Cardiac muscle cell (in vitro differentiated cells and primary cell): ENCODE measurements at places on chromosomes 16 and 17.

DNA sequence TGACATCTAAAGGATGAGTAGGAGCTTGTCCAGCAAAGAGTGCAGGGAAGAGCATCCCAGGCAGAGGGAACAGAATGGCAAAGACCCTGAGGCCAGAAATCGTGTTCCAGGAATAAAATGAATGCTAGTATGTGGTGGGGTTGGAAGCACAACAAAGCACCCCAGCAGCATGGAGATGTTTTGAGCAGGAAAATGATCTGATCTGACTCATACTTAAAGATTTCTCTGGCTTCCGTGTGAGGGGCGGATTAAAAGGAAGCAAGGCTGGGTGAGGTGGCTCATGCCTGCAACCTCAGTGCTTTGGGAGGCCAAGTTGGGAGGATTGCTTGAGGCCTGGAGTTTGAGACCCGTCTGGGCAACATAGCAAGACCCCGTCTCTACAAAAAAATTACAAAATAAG is 2.3 kb downstream of the SLC5A11 start:
- no peaks in the 10 kb centered on the region for H3K27me3 ChIP-seq
- H3K36me3 ChIP-seq = no peaks in the 10 kb centered on the region
- H3K4me3 ChIP-seq = no peak overlapping the region
- no peaks in the 10 kb centered on the region for H3K4me1 ChIP-seq
- no peak overlapping the region for H3K27ac ChIP-seq

GRCh38 chr16:29699324-29700219 is 20.6 kb downstream of the QPRT start:
- H3K4me3 ChIP-seq = no peak overlapping the region
- no peaks in the 10 kb centered on the region for H3K4me1 ChIP-seq
- no peak overlapping the region for H3K27ac ChIP-seq

- DNase-seq = peak; percentile 58
- no peak overlapping the region for H3K4me3 ChIP-seq
- no peaks in the 10 kb centered on the region for H3K27me3 ChIP-seq
- H3K27ac ChIP-seq = peak overlapping the region; percentile 67
- H3K4me1 ChIP-seq = peaks cover 56% of the 10 kb centered on the region
Observed at GRCh38 chr17:333626-334396, 18.8 kb downstream of the RPH3AL start.

GRCh38 chr17:80771612-80772005 is 220.0 kb upstream of the CHMP6 start:
- no peaks in the 10 kb centered on the region for H3K27me3 ChIP-seq
- H3K27ac ChIP-seq = no peak overlapping the region
- no peaks in the 10 kb centered on the region for H3K36me3 ChIP-seq
- H3K4me3 ChIP-seq = no peak overlapping the region
- no peak for DNase-seq

DNA sequence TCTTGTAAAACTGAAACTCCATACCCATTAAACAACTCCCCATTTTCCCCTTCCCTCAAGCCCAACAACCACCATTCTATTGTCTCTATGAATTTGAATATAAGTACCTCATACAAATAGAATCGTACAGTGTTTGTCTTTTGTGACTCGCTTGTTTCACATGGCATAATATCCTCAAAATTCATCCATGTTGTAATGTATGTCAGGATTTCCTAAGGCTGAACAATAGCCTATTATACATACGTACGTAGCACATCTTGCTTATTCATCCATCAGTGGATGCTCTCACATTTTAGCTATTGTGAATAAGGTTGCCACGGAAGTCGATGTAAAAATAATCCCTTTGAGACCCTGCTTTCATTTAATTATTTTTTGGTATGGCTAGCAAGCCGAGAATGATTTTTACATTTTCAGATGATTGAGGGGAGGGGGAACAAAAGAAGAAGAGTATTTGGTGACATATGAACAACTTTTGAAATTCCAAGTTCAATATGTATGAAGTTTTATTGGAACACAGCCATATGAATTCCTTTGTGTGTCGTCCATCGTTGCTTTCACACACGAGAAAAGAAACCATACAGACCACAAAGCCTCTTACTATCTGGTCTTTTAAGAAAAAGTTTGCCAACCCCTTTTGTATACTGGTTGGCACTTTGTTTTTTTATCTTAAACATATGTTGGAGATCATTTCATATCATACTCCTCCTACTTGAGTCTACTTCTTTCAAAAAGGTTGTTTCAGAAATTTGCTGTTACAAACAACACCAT is 371.2 kb downstream of the NPIPA8 start:
- H3K36me3 ChIP-seq = no peaks in the 10 kb centered on the region
- H3K4me3 ChIP-seq = no peak overlapping the region
- H3K4me1 ChIP-seq = no peaks in the 10 kb centered on the region
- no peak overlapping the region for H3K27ac ChIP-seq
- H3K27me3 ChIP-seq = no peaks in the 10 kb centered on the region

- H3K4me3 ChIP-seq = no peak overlapping the region
- no peaks in the 10 kb centered on the region for H3K36me3 ChIP-seq
- H3K27ac ChIP-seq = no peak overlapping the region
- H3K4me1 ChIP-seq = peaks cover 3% of the 10 kb centered on the region
- peaks cover 12% of the 10 kb centered on the region for H3K27me3 ChIP-seq
Observed at GRCh38 chr16:79605999-79606398, 5.5 kb upstream of the MAF start.

DNA sequence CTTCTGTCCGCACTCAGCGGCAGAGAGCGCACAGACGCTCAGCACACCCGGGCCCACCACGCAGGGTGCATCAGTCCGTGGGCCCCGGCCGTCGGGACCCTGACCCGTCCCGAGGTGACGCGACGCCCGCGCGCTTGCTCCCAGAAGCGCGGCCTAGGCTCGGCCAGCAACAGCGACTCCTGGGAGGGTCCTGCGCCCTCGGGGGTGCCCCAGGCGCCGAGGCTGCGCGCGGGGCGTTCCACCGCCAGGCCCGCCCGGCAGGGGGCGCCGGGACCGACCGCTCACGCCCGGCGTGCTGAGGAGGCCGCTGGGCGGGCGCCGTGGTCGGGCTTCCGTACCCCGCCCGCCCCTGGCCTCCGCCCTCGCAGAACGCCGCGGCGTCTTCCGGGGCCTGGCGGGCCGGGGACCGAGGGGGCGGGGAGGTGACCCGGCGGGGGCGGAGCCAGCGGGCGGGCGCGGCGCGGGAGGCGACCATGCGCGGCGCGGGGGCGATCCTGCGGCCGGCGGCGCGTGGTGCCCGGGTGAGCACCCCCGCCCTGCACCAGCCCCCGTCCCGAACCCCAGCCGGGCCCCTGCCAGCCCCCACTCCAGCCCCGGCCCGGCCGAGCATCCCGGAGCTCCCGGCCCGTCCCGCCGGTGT is at the start of gene CISD3:
Gene CISD3 (plus strand): TSS at position 456 of the 640 bp plus-strand sequence. CDS start 18 bp downstream, at position 474.
- no peaks in the 10 kb centered on the region for H3K36me3 ChIP-seq
- H3K27ac ChIP-seq = no peak within 1 kb of the TSS

DNA sequence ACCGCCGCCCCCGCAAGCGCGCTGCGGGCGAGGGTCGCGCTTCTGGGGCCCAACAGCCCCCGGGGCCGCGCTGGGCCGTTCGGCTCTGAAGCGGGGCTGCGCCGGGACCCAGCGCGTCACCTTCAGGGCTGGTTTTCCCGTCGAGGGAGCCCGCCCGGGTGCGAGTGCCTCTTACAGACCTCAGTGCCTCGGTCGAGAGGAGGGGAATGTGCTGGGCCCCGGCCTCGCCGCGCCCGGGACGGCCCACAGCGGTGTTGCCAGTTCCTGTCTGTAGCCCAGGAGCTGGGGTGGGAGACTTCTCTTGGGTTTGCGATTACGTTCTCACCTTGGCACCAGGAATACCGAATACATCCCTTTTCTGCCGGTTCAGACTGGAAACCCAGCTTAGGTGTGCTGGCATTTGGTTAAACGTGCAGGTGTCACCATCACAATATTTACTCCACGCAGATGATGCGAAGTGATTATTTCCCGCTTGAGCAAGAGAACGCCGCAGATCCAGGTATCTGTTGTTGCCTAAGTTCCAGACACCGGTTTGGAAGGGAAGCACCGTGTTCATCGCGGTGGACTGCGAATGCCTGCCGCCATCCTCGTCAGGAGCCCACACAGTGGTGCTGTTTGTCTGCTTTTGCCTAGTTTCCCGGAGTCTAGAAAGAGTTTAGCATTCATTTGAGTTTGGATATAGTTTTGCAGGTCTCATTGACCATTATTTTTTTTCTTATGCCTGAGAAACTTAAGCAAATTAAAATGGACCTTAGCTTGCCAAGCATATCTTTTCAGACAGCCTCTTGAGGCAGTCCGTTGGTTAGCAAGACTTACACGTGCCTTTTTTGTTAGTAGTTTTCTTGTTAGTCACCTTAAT is 914 bp downstream of the MAP1LC3B start:
- H3K27ac ChIP-seq = peak overlapping the region; percentile 95
- peak; percentile 65 for DNase-seq
- H3K36me3 ChIP-seq = no peaks in the 10 kb centered on the region

- no peak overlapping the region for H3K4me3 ChIP-seq
- DNase-seq = no peak
- H3K36me3 ChIP-seq = no peaks in the 10 kb centered on the region
- H3K4me1 ChIP-seq = peaks cover 38% of the 10 kb centered on the region
- H3K27me3 ChIP-seq = no peaks in the 10 kb centered on the region
- peak overlapping the region; percentile 31 for H3K27ac ChIP-seq
Observed at GRCh38 chr16:87552772-87553573, 49.3 kb upstream of the JPH3 start.

DNA sequence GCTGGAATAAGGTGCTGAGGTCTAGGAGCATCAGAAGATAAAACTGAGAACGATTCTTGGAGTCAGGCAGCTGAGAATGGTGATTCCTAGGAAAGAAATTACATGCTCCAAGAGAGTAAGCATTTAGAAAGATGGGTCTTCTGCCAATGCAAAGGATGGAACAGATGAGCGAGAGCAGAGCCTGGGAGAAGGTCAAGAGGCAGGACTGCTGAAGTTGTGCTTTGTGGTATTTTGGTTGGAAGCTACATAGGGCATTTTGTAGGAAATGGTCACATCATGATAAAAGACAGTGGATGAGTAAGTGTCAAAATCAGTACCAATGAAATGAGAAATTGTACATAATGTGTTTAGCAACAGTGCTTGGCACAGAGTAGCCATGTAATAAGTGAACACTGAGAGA is 1.4 kb upstream of the CRYM start:
- H3K4me1 ChIP-seq = no peaks in the 10 kb centered on the region
- H3K36me3 ChIP-seq = no peaks in the 10 kb centered on the region
- H3K27ac ChIP-seq = no peak overlapping the region

DNA sequence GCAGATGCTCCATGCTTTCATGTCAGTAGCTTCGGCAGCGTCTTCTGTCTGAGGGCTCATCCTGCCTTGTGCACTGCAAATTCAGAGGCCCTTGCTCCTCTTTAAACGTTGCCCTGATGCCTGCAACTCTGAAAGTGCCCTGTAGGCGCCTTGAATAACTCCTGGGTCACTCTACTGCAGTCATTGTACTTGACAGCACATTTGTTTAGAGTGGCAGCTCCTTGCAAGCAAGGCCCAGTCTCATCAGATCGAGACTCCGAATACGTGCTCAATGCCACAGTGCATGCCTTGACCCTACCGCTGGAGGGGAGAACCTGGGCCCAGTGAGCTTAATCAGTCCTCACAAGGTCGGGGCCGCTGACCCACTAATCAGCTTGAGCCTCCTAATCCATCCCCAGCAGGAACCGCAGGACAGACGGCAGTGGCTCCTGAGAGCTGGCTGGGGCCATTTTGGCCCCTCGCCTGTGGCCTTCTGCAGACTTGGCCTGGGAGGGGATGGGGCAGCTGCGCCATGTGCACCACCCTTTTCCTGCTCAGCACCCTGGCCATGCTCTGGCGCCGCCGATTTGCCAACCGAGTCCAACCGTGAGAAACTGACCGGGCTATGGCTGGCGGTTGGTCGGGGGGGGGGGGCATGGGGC is at the start of gene PRCD:
Gene PRCD (plus strand): TSS at position 414 of the 641 bp plus-strand sequence. CDS start 98 bp downstream, at position 512.
- H3K4me3 ChIP-seq = peak within 1 kb of the TSS; percentile 8
- no peaks in the 10 kb centered on the region for H3K36me3 ChIP-seq
- H3K27me3 ChIP-seq = peaks cover 31% of the 10 kb centered on the region
- H3K27ac ChIP-seq = no peak within 1 kb of the TSS

GRCh38 chr17:64505340-64506200 is 519 bp downstream of the DDX5 start:
- H3K4me3 ChIP-seq = peak overlapping the region; percentile 96
- H3K27me3 ChIP-seq = no peaks in the 10 kb centered on the region
- H3K27ac ChIP-seq = peak overlapping the region; percentile 99
- H3K36me3 ChIP-seq = peaks cover 43% of the 10 kb centered on the region

DNA sequence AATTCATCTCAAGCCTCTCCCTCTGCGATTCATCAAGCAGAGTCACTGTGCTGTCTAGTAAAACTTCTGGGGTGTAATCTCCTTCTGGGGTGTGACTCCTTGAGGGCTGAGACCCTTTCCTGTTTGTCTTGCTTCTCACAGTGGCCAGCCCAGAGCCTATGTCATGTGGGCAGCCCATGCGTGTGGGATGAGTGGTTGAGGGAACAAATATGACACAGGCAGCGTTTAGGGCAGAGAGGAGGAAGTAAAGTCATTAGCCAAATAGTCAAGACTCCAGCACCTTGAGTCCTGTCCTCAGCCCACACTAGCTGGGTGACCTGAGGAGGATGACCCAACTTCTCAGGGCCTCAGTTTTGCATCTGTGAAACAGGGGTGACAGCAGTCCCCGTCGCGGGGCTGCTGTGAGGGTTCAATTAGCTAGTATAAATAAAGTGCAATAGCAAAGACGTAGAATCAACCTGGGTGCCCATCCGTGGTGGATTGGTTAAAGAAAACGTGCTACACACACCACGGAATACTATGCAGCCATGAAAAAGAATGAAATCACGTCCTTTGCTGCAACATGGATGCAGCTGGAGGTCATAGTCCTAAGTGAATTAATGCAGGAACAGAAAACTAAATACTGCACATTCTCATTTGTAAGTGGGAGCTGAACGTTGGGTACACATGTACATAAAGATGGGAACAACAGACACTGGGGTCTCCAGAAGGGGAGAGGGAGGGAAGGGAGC is 4.5 kb upstream of the ITGAX start:
- H3K4me3 ChIP-seq = no peak overlapping the region
- DNase-seq = no peak
- H3K36me3 ChIP-seq = no peaks in the 10 kb centered on the region
- H3K27ac ChIP-seq = no peak overlapping the region
- H3K27me3 ChIP-seq = peaks cover 4% of the 10 kb centered on the region

GRCh38 chr17:2782055-2782454 is 14.2 kb upstream of the RAP1GAP2 start:
- H3K27ac ChIP-seq = no peak overlapping the region
- DNase-seq = peak; percentile 57
- H3K4me1 ChIP-seq = no peaks in the 10 kb centered on the region
- H3K4me3 ChIP-seq = no peak overlapping the region
- peaks cover 14% of the 10 kb centered on the region for H3K27me3 ChIP-seq

DNA sequence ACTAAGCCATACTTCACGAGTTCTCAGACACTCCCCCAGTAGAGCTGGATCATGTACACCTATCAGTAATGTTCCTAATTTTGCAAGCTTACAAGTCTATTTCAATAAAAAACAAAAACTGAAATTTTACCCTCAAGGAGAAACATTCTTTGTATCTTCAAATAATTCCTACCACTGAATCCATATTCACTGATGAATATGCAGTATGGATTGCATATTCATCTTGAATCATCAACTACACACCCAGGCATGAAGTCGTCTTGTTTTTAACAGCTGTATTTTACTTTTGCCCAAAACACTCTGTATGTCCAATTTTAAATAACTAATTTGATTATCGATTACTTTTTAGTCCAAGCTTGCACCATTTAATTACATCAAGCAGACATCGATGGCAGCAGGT is 31.8 kb downstream of the ZDHHC7 start:
- no peak for DNase-seq
- H3K4me3 ChIP-seq = no peak overlapping the region
- H3K36me3 ChIP-seq = peaks cover 44% of the 10 kb centered on the region
- H3K4me1 ChIP-seq = peaks cover 13% of the 10 kb centered on the region
